Stimulated activated CD8-positive, alpha-beta memory T cell treated with anti-CD3 and anti-CD28 coated beads, Interleukin-12 subunit alpha, Interleukin-12 subunit beta, amount 100 ng/mL, for 4 hours (primary cell): ENCODE measurements at places on chromosomes 3 and 15.

DNA sequence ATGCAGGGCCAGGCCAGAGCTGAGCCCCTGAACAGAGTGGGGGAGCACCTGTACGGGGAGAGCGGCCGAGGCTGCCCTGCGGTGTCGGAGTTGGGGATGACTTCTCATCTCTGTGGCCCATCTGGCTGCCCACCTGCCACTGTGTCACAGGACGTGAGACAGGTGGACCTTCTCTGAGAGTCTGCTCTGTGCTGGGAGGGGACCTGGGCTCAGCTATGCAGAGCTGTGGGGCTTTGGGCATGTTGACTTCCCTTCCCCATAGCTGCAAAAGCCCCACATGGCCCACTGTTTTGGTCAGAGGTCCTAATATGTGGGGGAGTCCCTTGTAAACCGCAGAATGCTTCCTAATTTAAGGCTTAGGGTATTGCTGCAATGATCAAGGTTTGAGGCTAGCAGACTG is 68.0 kb upstream of the TRPM1 start:
- DNase-seq = no peak

DNA sequence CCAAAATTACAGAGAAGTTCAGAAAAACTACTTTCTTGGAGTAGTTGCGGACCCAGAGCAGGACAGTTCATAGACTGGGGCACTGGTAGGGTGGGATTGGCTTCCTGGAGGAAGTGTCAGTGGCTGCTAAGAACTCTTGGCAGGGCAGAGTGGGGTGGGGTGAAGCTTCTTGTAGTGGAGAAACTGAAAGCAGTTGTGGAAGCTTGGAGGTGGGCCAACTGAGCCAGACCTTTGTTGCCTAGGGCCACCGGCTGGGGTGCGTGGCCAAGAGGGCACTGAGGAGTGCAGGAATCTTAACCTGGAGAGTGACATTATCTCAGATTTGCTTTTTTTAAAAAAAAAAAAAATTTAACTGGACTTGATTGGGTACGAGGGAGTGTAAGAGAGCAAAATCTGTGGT is 3.1 kb downstream of the KAT2B start:
- DNase-seq = peak; percentile 20

GRCh38 chr3:134313847-134314587 is 60.2 kb downstream of the AMOTL2 start:
- no peak for DNase-seq

GRCh38 chr15:67828278-67828968 is 3.1 kb downstream of the SKOR1 start:
- no peak for DNase-seq

DNA sequence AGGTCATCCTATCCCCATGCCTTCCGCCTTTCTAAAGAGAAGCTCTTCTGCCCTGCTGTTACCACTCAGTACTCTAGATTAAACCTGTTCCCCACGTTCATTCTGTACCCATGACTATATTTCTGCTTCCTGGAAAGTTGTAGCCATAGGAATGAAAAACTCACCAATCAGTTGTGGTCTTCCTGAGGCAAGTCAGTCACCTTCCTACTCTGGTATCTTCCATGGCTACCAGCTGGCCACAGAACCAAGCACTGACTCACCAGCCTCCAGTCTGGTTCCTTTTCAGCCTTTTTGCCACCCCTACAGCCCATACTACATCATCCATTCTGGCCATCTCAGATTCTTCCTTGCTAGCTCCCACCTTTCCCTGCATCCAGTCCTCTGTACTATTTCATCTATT is 46.4 kb downstream of the TMEM44 start:
- no peak for DNase-seq

DNA sequence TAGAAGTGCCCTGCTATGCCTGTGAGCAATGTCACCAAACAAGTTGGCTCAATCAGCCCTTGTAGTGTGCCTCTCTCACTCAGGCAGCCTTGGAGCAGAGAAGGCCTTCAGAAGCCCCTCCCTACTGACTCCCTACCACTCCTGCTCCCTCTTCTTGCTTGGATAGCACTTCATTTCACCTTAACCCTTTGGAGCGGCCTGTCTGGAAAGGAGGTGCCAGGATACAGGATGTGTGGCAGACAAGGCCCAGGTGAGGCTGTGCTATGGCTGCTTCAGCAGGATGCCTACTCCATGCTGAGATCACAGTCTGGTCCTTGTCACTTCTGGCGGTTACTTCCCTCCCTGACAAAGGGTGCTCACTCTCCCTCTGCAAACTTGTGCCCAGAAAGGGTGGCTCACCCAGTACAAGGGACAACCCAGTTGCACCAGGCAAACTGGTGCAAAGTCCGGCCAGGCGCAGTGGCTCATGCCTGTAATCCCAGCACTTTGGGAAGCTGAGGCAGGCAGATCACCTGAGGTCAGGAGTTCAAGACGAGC is 1.1 kb downstream of the MON1A start:
- DNase-seq = no peak

DNA sequence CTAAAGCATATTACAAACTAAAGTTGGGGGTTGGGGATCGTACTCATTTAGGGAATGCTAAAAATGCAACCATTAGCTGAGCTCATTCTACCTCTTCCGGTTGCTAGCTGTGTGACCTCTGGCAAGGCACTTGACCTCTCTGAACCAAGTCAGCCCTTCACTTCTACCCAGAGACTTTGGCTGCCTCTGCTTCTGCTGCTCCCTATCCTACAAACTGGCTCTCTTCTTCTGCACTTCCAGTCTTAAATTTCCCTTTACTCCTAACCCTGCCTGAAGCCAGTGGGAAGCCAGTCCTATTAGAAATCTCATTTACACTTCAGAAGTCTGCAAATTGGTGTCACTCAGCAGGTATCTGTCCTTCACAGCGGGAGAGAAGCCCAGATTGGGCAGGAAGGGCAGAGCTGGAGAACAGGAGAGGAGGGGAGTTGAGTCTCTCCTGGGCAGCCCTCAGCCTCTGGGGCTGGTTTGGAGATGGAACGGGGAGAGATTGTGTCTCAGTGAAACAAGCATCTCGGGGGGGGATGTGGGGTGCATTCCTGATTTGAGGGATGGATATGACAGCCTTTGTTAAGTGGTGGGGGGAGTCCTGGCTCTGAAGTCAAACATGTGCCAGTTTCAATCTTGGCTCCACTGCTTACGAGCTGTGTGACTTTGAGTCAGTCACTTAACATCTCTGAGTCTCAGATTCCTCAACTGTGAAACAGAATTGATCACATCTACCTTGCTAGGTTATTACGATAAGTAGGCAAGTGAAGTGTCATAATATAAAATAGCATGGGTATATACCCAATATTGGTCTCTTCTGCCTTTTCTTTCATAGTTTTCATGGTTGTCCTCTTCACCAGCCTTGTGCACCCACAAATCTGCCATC is 7.8 kb upstream of the AEN start:
- no peak for DNase-seq
